Stimulated activated CD8-positive, alpha-beta memory T cell treated with anti-CD3 and anti-CD28 coated beads, Interleukin-12 subunit alpha, Interleukin-12 subunit beta, amount 100 ng/mL, for 4 hours (primary cell): ENCODE measurements at places on chromosomes 12 and 14.

DNA sequence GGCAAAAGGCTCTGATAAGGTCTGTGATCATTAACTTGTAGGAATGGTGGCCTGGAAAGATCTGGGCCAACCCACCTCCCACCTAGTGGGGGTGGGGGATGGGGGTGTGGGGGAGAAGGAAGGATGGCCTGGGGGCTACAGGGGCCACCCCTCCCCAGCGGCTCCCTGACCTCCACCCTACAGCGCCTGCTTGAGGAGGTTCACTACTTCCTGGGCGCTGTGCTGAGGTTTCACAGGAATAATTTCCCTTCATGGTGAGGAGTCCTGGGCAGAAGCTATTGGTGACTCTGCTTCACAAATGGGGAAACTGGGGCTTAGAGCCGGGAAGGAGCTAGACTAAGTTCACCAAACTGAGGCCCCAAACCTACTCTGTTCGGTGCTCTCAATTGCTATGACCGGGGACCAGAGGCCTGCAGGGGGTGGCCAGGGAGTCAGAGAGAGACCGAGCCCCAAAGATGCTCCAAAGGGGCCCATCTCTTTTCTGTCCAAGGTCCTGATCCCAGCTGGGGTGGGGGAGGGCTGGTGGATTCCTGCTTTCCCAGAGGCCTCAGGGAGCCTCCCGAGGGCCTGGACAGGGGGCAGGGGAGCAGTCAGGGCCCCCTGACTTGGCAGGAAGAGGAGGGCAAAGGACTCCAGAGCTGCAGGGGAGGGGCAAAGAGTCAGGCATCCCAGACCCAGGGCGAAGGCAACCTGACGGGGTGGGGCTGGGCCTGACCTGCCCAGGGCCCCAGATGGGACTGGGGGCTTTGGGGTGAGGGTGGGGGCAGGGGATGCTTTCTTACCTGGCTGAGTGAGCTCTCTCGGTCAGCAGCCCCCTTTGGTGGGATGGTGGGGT lies 1.7 kb downstream of the HNF1A start:
- no peak for DNase-seq

- no peak for DNase-seq
These were observed 73.9 kb downstream of the ARMH4 start for GRCh38 chr14:58078068-58078467.

GRCh38 chr12:14213542-14213941 lies 151.9 kb upstream of the ATF7IP start:
- no peak for DNase-seq

DNA sequence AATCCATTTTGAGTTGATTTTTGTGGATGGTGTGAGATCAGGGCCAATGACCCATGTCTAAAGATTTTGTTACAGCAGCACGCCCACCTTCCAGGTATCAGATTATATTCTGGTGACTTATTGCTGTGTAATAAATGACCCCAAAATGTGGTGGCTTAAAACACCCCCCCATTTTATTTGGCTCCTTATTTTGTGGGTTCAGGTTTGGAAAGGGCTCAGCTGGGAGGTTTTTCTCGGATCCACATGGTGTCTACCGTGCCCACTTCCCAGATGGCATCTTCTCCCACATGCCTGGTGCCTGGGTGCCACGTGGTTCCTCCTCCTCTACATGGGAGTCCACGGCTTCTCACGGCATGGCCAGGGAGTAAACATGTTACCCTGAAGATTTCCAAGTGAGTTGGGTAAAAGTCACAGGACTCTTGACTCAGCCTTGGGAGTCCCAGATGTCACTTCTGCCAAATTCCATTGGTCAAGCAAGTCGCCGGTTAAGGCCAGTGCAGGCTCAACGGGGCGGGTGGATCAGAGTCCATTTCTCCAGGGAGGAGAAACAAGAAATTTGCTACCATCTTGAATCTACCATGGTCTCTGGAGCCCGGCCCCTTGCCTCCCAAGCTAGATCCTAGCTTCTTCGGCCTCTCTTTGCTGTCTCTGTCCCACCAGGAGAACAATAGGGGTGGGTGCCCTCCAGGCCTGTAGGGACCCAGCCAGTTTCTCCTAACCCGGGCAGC lies 214.3 kb downstream of the KIF26A start:
- no peak for DNase-seq

DNA sequence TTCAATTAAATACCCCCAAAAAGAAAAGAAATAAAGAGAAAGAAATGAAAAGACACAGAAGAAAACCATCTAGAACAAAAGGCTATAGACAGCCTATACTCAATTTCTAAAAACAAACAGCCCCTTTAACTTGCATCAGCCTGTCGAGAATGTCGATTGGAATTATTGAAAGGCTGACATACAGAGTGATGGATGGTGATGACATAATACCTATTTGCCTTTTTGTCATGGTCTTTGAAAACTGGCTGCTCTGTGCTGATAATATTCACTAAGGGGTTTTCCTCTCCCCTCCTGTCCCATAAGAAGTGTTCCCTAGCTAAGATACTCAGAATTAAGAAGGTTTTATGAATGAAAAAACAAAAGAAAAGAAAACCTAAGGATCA lies 393.7 kb downstream of the SOX5 start:
- no peak for DNase-seq

GRCh38 chr12:13198876-13199275 lies 2.4 kb downstream of the EMP1 start:
- no peak for DNase-seq

DNA sequence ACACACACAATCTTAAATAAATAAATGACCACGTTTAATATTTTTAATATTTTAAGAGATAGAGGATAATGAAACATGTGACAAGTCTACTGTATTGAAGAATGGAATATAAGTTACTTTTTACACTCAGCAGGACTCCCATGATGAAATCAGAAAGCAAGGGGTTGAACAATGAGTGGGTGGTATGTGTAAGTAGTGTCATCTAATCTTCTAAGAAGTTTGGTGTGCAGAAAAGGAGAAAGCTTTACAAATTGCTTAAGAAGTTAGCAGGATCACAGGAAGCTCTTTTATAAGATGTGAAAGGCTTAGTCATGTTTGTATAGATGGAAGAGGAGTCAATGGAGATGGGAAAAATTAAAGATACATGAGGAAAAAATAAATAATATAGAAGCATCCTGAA lies 47.8 kb downstream of the SLC15A5 start:
- no peak for DNase-seq

- DNase-seq: no peak
These were observed 39.8 kb downstream of the PPP1R12A start for GRCh38 chr12:79895071-79895470.

GRCh38 chr12:53005986-53006809 lies at the start of gene EIF4B:
Gene EIF4B (plus strand): TSS chr12:53006456. CDS start chr12:53006484, 28 bp downstream.
- peak; percentile 99 for DNase-seq

DNA sequence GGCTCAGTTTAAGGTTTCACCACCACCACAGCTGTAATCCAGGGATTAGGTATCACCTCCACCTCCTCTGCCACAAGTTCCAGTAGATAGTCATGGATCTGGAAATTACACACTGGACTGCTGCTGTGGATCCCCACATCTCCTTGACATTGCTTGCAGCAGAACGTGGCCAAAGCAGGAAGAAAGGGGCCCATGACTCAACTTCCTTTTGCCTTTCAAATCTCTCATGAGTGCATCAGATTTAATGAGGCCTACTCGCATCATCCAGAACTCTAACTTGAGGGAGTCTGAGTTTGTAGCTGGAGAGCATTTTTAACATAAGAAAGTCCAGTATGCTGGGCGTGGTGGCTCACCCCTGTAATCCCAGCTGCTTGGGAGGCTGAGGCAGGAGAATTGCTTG lies 29.2 kb upstream of the TMED10 start:
- no peak for DNase-seq

- no peak for DNase-seq
These were observed 573.2 kb downstream of the PRKD1 start for GRCh38 chr14:29354486-29354885.

GRCh38 chr12:55469291-55469690 lies 647 bp downstream of the OR6C70 start:
- DNase-seq: no peak
